ENCODE measurements at places on chromosomes 3 and 15.
A peak's percentile ranks its signal among the peaks of the same experiment; 100 is the strongest.

DNA sequence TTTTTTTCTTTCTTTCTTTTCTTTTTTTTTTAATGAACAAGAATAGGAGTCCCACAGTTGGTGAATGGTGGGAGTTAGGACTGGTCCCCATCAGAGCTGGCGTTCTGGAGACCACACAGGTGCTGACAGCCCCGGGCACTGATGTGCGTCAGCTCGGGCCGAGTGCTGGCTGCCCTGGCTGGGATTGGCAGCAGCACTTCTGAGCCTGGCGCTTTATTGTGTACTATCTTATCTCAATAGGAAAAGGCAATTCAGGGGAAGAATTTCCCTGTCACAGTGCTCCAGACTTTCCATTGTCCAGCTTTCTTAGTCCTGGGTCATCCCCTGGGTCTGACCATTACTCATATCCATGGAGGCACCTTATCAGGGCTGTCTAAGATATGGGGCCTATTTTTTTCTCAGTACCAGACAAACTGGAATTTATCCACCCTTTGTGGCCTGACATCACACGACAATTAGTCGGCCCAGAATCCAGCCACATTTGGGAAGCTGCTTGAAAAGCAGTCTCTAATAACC lies 54.1 kb downstream of the TMEM44 start:
- DNase-seq = no peak

DNA sequence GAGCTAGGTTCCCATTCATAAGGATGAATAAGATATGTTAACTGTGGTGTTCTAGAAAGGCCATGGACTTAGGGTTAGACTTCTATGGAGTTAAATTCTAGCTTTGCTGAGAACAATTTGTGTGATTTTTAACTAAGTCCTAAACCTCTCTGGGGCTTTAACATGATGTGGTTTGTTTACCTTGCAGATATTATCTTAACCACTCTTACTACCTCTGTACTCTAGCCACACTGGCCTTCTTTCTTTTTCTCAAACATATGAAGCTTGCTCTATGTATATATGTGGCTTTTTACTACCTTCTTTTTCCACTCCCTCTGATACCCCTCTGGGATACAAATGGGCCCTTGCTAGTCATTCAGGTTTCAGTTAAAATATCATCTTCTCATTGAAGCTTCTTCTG lies 108.4 kb downstream of the ZNF609 start:
- DNase-seq = no peak

DNA sequence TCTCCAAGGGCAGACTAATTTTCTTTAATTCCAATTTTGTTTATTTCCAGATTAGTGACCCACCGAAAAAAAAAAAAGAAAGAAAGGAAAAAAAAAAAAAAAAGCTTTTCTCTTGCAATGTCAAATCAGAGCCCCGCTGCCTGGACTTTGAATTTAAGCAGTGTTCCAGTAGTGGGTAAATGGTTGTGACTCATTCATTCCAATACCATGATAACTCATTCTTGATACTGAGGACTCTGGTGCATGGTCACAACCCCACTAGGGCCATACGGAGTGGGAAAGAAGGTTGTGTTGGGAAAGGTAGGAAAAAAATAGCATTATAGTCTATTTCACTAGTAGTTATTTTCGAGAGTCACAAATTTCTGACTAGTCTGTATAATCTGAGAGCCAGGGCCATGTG lies 59.1 kb upstream of the COL8A1 start:
- DNase-seq = no peak

DNA sequence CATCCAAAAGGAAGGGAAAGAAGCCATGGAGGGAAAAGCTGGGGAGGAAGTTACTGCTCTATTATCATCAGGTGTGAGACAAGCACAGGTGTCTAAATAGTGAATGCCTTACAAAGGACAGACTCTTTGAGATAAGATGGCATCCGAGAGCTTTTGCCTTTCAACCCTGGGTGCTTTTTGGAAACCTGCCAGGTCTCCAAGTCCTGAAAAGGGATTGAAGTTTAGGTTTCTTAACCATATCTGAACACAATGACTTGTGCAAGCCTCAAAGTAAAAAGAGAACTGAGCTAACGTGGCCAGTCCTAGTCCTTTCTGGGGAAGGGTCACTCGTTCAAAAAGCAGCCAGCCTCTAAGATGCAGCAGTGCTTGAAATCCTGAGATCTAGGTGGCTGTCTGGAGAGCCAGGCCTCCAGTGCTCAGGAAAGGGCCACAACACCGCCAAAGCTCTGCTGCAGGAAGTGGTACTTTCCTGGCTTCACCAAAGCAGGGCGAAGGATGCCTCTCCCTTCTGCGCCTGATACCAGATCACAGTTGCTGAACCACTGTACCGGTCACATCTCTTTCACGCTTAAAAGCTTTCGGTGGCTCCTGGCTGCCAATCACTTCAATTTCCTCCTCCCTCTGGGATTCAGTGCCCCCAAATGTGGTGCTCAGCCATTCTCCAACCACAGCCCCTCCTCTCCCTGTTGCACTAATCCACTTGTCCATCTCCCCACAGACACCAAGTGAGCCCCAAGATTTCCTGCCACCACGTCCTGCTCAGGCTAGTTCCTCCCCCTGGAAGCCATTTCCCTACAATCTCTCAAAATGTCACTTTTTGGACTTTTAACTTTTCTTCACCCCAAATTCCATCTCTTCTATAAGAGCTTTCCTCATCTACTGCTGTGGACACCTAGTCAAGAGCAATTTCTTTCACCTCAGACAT lies 104.1 kb upstream of the LPP start:
- DNase-seq = peak; percentile 21

GRCh38 chr3:49871531-49872153 lies 1.9 kb upstream of the CAMKV start:
- no peak for DNase-seq

- no peak for DNase-seq
These were observed 195.8 kb downstream of the PLCH1 start for GRCh38 chr3:155549087-155549486.

- no peak for DNase-seq
These were observed 28.3 kb downstream of the SEC61A1 start for GRCh38 chr3:128080323-128081080.

DNA sequence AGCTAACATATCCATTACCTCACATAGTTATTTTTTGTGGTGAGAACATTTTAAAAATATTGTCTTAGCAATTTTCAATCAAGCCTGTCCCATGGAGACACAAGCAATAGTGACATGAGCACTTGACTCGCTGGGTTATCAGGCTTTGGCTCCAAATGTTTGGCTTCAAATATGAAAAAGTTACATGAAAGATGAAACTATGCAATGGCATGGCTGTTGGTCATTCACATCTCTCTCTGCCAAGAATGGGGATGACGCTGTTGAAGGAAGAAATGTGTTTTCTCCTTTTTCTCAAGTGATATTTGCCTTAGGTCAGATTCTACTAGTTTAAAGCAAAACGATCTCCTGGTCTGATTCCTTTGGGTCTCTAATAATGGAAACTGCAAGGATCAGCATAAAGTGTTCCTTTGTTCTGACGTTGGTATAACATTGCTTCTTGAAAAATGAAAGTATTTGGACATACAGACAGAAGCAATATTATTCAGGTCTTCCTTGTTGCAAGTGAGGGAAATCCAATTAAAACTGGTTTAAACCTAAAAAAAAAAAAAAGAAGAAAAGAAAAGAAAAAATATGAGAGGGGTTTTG lies 71.2 kb downstream of the SSUH2 start:
- no peak for DNase-seq

- peak; percentile 11 for DNase-seq
These were observed 53.9 kb downstream of the C3orf38 start for GRCh38 chr3:88203642-88204055.

DNA sequence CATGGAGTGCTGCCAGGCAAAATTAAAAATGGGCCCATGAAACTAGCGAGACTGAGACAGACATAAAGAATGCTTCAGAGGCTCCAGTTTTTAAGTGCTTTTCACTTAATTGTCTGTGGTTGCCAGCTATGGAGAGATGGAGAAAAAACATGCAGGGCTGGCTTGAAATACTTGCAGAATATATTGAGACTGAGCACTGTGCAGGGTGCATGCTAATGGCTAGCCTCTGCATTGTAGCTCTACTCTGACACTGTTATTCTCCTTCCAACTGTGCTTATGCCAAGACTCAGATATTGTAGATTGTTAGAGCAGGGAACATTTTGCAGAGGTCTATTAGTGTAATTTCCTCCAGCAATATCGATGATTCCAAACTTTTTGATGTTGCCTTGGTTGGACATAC lies 735.0 kb downstream of the PDCD6IP start:
- DNase-seq = no peak

DNA sequence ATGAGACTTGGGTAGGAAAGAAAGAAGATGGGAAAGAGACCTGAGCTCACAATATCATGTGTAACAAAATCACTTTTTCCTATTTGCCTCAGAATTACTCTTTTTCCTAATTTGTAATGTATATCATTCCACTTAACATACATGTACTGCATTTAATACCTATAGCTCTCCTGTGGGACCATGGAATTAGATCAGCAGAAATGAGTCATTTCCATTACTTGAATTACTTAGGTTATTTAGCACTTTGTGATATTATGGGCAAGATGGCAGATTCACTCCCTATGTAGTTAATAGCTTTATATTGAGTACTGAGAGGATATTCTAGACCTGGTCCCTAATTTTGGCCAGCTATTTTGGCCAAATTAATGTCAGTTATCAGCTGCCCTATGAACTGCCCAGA lies 70.5 kb downstream of the ZNF609 start:
- DNase-seq = no peak

DNA sequence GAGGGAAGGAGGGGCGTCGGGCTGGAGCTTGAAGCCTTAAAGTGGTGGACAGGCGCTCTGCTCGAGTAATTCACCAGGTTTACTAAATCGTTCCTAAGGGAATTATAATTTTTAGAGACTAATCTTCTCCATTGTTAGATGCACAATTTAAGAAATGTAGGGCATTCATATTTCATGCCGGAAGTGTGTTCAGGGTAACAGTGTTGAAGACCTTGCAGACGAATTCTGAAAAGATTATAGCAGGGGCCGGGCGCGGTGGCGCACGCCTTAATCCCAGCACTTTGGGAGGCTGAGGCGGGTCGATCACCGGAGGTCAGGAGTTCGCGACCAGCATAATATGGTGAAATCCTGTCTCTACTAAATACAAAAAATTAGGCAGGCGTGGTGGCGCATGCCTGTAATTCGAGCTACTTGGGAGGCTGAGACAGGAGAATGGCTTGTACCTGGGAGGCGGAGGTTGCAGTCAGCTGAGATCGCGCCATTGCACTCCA lies 365 bp upstream of the GTF2A2 start:
- no peak for DNase-seq

- DNase-seq = no peak
These were observed 25.3 kb downstream of the FOXL2 start for GRCh38 chr3:138921316-138922292.

- no peak for DNase-seq
These were observed 562.3 kb downstream of the PDCD6IP start for GRCh38 chr3:34360713-34361112.

- DNase-seq = no peak
These were observed 3.6 kb upstream of the RBPMS2 start for GRCh38 chr15:64779024-64779423.

DNA sequence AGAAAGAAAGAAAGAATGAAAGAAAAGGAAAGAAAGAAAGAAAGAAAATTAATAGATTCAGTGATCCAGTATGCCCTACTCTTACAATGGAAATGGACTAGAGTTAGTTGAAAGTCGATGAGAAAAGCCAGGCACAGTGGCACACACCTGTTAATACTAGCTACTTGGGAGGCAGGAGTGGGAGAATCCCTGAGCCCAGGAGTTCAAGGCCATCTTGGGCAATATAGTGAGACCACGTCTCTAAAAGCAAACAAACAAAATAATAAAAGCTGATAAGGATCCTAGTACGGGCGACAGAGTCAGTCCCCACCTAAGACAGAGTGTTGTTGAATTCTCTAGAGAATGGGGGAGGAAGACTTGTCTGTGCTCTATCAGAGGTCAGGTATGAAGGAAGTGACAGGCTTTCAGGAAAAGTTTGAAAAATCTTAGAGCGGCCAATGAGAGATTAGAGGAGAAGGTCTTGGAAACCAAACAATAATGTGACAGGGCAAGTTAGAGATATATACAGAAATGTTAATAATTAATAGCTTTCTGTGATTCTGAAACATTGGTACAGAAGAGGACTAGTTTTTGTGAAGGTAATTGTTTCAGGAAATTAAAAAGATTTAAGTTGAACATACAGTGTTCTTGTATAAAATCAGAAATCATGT lies 117.9 kb upstream of the PTX3 start:
- DNase-seq = no peak

- no peak for DNase-seq
These were observed 6.9 kb downstream of the ABCF3 start for GRCh38 chr3:184192889-184193288.

- DNase-seq = no peak
These were observed 25.9 kb downstream of the AGTR1 start for GRCh38 chr3:148723631-148724030.

- no peak for DNase-seq
These were observed 9.1 kb downstream of the EOMES start for GRCh38 chr3:27713078-27713423.

- no peak for DNase-seq
These were observed 10.9 kb upstream of the RFT1 start for GRCh38 chr3:53140847-53141845.

GRCh38 chr15:43775411-43775965 lies 1.3 kb downstream of the ELL3 start:
- DNase-seq = no peak

DNA sequence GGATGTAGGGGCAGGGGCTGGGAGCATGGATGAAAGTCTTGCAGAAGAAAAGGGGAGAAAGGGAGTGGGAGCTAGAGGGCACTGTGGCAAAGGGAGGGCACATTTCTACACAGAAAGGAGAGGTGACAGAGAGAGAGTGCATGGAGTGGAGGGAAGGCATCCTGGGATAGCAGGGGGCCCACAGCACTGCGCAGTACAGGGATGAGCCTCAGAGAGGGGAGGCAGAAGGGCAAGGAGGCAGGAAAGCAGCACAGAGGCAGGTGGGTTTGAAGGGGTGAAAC lies 5.4 kb downstream of the STOML1 start:
- no peak for DNase-seq

- no peak for DNase-seq
These were observed 75.0 kb upstream of the EPHB3 start for GRCh38 chr3:184486614-184487013.

DNA sequence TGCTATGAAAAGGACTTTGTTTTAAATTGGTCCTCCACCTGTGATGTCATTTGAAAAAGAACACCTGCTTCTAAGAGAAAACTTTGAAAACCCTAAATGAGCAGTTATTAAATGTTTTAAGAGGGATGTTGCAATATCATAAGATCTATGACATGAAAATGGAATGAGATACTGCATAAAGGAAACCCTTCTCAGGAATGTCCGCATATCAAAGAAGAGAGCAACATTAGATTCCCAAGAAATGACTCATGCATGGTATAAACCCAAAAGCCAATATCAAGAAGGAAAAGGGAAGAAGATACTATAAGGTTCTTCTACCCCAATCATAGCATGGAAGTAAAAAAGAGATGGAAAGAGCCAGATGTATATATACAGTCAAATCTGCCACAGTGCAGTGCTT lies 627.5 kb upstream of the LMCD1 start:
- no peak for DNase-seq

DNA sequence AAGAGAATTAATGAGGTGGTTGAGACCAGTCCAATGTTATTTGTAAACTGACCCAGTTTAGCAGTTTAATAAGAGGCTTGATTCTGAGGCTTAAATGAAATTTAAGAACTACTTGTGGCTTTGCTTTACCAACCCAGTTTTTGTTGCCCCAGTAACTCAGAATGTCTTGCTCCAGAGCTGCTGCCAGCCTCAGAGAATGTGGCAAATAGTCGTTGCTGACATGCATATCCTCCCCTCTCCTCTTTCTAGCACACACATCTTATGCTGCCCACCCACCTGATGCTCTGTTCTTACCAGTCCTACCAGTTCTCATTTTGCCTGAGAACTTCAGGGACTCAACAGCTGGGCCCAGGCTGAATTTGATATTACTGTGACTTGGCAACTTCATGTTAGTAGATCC lies 92.4 kb upstream of the TSC22D2 start:
- no peak for DNase-seq

Measured in T-helper 1 cell (primary cell).